Activated effector memory CD4-positive, alpha-beta T cell treated with anti-CD3 and anti-CD28 coated beads, Interleukin-2, amount 50 U/mL, for 16 hours (primary cell): ENCODE measurements at places on chromosomes 2 and 18.

DNA sequence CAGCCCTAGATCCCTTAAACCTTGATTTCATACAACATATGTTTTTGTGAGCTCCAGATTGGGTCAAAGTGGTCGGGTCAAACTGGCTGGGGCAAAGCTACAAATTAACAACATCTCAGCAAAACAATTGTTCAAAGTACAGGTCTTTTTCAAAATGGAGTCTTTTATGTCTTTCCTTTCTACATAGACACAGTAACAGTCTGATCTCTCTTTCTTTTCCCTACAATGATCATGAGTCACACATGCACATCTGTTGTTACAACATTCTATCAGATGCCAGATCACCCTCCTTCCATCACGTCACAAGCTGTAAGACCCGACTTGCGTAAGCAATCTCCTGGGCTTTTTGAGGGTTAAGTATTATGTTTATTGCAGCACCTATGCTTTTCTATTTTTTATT lies 55.1 kb downstream of the RHOB start:
- DNase-seq = no peak

GRCh38 chr2:142866426-142866825 lies 11.0 kb upstream of the KYNU start:
- no peak for DNase-seq

DNA sequence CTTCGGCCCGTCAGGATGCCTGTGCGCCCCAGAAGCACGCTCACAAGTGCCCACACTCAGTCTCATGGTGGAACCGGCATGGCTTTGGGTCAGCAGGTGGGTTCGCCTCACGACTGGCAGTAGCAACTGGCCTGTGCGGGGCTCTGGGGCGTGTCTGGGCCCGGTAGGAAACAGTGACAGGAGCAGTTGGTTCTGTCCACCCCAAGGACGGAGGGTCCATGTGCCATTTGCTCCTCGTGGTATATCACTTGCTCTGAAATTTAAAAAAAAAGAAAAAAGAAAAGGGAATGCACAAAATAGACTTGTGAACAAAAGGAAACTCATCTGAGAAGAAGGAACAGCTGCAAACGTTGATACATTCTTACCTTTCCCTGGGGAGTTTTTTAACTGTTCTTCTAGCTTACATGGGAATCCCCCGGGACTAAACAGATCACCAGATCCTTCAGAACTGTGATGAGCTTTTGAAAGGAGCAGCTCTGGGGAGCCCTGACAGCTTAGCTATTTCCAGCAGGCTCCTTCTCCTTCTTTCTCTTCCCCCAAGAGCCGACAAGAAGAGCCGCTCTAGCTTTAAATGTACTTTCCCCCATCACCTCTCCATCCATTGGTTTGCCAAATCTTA lies 42.8 kb downstream of the TRAPPC12 start:
- DNase-seq = no peak

GRCh38 chr18:486929-487740 lies 13.4 kb downstream of the COLEC12 start:
- DNase-seq = no peak

DNA sequence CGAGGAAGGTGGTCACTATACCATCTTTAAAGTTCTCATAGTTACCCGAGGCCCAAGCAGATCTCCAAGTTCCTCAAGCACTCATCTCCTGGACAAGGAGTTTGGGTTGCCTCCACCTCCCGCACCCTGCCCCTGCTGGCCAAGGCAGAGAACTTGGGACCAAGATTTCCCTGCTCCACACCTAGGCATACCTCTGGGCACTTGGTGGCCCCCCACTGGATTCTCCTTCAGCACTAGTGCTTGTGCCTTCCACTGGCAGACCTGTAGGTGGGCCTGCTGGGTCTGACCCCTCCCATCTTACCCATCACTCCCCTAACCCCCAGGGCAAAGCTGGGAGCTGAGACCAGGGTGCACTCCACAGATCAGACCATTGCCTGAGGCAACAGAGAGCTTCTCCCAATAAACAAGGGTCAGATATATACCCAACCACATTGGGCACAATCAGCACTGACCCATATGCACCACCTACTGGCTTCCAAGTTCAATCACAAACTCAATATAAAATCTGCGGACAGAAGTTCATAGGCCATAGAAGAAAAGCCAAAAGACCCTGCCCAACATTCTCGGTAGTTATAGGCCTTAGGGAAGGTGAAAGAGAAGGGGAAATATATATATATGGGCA lies 244.2 kb downstream of the EXOC6B start:
- no peak for DNase-seq

DNA sequence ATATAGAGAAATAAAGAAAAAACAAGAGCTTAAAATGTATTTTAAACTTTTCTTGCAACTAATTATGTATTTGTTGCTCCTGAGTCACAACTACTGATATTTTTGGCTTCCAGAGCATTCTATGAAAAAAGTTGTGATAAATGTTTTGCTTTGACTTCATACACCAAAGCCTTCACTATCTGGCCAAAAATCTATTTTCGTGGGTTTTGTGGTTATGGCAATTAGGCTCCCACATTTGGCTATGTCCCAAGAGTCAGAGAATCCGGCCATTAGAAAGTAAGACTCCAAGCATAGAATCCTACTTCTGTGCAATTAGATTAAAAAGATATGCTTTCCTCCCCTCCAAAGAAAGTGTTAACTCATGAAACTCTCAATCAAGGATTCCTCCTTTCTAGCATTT lies 1456.1 kb upstream of the ACVR2A start:
- DNase-seq = no peak

- DNase-seq = no peak
Measured at GRCh38 chr2:65488527-65488926, 56.1 kb upstream of the SPRED2 start.

DNA sequence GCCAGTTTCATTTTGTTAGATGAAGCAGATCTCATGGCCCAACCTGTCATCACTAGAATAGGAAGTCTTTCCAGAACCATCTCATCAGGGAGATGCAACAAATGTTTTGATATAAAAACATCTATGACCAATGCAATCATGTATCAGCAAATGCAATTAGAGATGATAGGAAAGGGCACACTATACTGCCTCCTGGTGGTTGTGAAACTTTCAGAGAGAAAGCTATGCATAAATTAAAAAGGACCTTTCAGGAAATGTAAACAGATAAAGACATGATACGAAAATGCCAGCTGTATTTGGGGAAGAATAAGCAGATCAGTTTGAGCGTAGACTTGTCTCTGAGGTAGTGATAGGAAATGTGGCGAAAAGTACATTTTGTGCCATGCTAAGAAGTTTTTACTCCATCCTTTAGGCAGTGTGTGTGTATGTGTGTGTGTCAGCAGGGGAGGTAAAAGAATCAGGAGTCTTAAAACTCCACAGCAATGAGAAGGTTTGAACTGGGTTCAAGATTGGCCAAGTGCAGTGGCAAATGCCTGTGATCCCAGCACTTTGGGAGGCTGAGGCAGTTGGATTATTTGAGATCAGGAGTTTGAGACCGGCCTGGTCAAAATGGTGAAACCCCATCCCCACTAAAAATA lies 479.3 kb downstream of the CPS1 start:
- no peak for DNase-seq

GRCh38 chr18:58249712-58250111 lies 205.7 kb downstream of the NEDD4L start:
- DNase-seq = no peak

- no peak for DNase-seq
Measured at GRCh38 chr2:218691234-218691633, 19.3 kb downstream of the STK36 start.

DNA sequence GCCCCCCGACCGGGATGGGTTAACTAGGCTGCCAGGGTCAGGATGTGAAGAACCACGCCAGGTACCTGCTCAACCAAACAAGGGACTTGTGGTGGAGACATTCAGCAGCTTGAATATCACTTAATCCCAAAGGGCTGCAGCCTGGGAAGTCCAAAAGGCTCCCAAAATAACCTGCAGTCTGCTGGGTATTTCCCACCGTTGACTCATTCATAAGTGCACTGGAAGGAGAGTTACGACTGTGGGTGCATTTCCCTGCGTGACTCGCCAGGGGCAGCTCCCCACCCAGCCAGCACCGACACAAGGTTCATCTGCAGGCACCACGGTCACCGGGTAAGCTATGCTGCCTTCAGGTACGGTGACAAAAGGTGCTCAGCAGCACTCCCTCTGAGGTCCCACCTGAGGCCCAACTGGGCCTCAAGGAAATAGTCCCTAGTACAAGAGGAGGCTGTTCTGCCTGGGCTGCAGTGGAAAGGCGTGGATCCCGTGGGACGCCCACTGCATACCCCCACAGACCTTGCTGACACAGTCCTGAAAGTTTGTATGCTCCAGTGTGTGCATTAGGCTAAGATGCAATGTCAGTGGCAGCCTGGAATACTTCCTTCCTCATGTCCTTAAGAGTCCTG lies 86.5 kb downstream of the UXS1 start:
- peak; percentile 84 for DNase-seq

GRCh38 chr2:38430597-38431207 lies 53.6 kb upstream of the ATL2 start:
- DNase-seq = no peak

DNA sequence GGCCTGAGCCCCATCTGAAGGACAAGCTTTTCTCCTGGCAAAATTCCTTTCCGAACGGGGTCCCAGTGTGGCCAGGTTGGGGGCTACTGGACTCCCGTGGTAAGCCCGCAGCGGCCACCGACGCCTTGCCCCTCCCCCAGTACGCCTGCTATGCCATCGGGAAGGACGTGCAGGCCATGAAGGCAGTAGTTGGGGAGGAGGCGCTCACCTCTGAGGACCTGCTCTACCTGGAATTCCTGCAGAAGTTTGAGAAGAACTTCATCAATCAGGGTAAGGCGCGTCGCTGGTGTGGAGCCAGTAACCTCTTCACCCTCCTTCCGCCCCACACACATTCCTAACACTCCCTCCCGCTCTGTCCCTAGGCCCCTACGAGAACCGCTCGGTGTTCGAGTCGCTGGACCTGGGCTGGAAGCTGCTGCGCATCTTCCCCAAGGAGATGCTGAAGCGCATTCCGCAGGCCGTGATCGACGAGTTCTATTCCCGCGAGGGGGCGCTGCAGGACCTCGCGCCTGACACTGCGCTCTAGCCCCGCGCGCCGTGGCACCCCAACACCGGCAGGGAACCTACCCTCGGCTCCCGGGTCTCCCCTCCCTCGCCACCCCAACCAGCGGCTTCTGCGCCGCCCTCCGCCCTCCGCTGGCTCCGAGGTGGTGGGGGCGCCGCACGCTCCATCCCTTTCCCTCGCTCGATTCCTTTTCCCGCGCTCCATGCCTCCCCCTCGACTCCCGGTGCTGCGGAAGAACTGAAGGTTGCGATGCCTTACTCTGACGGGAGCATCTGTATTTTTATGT lies 13.6 kb upstream of the ANKRD53 start:
- peak; percentile 93 for DNase-seq
